ENCODE measurements at places on chromosomes 11 and 22. TPM values are rescaled to one million over a fixed set of nuclear protein-coding genes. Genes with fewer than 3 reads are reported as not detected.

Gene UFD1
- 43.2 TPM for total RNA-seq

Gene NCAPD3
- 30.9 TPM for total RNA-seq

Gene STIM1
- 43.9 TPM for total RNA-seq

Gene CARD10
- 12.2 TPM for total RNA-seq

Gene DDI1
- not detected for total RNA-seq

Data from mesothelial cell of epicardium (in vitro differentiated cells).